Suppressor macrophage (primary cell): ENCODE measurements at places on chromosomes 12 and 14.

DNA sequence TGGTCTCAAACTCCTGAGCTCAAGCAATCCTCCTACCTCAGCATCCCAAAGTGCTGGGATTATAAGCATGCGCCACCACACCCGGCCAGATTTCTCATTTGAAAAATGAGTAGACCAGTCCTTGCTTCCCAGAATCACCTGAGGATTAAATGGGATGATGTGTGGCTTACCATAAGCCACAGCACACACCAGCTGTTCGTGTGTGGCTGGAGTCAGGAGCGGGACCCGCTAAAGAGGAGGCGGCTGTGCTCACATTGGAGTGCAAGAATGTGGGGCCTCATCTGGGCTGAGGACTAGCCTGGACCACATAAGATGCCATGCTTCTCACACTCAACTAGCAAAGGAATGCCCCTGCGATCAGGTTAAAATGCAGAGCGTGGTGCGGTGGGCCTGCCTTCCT lies 6.7 kb upstream of the ALDH2 start:
- no peak for DNase-seq

GRCh38 chr14:37253905-37254304 lies 56.2 kb downstream of the MIPOL1 start:
- DNase-seq = no peak

GRCh38 chr12:114794049-114794558 lies 110.1 kb upstream of the TBX3 start:
- no peak for DNase-seq

DNA sequence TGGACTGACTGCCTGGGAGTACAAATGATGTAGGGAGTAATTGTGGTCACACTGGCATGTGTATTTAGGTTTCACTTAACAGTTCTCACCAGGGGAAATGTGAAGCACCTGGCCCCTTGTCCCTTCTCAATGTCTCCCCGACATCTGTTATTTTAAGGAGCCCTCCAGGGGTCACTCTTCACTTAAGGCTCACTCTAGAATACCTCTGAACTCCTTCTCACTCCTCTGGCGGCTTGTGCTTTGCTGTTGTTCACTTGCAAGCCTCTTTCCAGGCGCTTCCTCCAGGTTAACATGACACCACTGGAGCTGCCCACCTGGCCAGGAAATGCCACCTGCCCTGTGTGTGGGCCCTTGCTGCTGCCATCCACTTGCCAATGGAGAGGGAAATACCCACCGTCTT lies 56.5 kb upstream of the GZMB start:
- DNase-seq = no peak

DNA sequence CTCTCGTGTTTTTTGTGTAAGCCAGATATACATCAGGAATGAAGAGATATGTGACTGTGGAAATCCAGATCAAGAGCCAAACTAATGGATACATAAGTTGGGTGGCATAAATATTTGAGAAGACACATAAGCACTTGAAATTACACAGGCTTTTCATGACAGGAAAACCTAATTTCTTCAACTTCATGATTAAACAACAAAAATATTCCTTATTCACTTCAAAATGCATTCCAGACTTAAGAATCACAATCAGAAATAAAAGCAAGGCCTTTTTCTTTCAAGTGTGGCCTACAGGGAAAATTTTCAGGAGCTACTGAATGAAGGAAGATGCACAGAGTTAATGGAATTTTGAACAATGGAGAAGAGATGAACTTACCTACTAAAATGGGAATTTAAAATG lies 515.6 kb downstream of the FOXG1 start:
- DNase-seq = no peak

GRCh38 chr14:95884377-95884776 lies 7.7 kb downstream of the TUNAR start:
- no peak for DNase-seq

GRCh38 chr12:54017027-54017788 lies 8.4 kb downstream of the HOXC8 start:
- no peak for DNase-seq

GRCh38 chr12:112906712-112907414 lies at the start of gene OAS1:
OAS1 (plus strand) TSS chr12:112906962; CDS start chr12:112907040, 78 bp downstream.
- DNase-seq = peak; percentile 71

- no peak for DNase-seq
These were observed 314.7 kb upstream of the ATP2B1 start for GRCh38 chr12:90023207-90023900.

- DNase-seq = no peak
These were observed 3.3 kb downstream of the AP1G2 start for GRCh38 chr14:23564181-23564812.

DNA sequence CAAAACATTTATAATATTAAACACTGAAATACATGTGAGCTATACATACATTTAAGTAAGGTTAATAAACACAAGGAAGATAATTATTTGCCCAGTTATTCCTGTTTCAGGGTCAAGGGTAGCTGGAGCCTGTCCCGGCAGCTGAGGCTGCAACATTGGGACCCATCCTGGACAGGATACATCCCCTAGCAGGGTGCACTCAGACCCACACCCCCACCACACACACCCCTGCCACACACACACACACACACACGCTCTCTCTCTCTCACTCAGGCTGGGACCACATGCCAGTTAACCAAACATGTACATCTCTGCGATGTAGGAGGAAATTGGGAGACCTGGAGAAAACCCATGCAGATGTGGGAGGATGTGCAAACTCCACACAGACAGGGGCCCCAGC lies 112.6 kb upstream of the TMCC3 start:
- DNase-seq = no peak

DNA sequence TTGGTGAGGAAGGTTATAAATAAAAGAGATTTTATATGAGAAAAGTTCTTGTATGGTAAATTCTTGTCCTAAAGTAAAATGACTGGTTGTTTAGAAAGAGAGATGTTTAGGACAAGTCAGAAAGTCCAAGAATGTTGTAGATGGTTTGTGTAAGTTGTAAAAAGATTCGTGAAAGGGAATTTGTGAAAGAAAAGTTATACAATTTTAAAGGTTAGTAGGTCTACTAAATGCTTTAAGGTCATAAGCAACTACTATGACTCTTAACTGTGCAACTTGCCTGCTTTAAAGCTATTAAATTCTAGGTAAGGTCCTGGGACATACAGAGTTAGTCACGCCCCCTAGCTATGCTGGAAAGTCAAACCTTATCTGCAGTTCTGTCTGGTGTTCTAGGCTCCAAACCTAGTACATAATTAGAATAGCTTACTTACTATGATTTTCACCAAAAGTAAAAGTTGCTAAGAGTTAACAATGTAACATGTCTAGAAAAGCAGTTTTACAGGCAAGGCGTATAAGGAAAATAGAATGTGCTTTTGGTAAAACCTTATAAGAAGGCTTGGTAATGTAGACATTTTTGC lies 11.2 kb upstream of the DHRS2 start:
- no peak for DNase-seq

DNA sequence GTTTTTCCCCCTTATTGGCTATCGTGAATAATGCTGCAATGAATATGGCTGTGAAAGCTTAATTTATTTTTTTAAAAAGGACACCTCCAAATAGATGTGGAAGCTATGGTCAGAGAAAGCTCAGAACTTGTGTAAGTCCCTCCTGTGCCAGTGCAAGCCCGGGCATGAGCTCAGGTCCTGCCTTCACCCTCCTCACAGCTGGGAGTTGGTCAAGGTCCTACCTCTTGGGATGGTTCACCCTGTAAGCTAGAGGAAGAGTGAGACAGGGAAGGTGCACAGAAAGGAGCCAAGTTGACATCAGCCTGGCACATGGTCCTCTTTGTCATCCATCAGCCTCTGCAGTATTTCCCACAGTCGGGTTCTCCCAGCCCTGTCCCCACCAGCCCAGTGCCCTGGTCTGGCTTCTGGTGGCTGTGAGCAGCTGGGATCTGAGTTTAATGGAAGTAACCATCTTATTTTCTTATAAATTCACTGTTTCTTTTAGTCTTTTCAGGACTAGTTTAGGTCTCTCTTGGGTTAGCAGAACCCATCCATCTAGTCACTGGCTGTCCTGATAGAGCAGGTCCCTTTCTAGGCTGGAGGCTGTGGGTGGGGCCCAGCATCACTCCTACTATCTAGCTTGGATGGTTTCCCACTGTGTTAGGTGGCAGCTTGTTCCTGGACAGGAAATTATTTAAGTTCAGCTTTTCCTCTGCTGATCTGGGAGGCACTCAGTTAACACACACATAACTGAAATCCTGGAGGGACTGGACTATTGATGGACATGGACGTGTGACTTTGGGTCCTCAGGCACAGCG lies 11.8 kb upstream of the PLEKHG3 start:
- no peak for DNase-seq
